Fibroblast of skin of left quadriceps (primary cell): ENCODE measurements at places on chromosomes 2 and 18.

DNA sequence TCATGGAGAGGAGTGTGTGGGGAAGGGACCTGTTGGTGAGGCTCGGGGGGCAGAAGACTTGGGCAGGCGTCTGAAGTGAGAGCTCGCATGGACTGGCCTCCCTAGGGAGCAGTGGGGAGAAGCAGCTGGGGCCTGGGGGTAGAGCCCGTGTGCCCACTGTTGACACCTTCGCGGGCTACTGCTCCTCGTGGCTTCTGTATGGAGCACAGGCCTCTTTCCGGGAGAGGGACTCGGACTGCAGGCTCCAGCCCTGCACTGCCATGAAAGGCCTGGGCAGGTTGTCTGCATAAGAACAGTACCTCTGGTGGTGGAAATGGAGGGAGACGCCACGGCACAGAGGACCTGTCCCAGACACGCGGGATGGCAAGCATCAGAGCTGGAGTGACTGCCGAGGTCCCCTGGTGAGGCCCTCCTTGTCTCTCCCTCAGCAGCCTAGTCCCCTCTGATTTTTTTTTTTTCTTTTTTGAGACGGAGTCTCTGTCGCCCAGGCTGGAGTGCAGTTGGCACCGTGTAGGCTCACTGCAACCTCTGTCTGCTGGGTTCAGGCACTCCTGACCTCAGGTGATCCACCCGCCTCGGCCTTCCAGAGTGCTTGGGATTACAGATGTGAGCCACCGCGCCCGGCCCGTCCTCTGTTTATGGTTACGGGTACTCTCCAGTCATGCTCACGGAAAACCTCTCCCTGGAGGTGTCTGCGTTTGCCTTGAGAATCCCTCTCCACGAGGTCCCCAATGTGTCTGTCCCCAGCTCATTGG lies 44.7 kb upstream of the PTMA start:
- no peak for DNase-seq

- no peak for DNase-seq
Observed at GRCh38 chr18:67232991-67233390, 283.5 kb downstream of the DSEL start.

DNA sequence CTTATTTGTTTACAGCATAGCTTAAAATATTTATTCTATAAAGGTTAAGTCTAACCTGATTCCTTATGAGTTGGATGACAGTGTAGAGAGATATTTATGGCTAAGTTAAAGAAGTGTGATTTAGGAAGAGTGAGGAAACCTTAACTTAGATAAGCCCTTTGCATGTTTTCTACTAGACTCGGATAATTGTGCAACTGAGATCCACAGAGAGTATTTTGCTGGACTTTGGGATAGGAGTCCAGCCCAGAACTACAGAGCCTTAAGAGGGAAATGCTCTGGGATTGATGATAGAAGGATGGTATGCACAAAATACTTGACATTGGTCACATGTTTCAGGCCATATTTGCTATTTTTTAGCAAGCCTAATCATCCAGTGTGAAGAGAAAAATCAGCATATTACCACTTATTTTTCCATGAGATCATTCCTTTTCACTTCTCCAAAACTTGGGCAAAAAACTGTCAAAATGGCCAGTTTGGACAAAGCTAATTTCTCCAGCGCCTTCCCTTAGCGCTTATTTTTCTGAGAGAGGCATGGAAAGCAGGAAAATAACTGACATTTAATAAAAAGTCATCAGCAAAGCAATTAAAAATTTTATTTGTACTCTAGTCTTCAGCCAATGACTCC lies 3.1 kb downstream of the CD28 start:
- no peak for DNase-seq

GRCh38 chr2:177883177-177883576 lies 189.4 kb downstream of the PDE11A start:
- no peak for DNase-seq

DNA sequence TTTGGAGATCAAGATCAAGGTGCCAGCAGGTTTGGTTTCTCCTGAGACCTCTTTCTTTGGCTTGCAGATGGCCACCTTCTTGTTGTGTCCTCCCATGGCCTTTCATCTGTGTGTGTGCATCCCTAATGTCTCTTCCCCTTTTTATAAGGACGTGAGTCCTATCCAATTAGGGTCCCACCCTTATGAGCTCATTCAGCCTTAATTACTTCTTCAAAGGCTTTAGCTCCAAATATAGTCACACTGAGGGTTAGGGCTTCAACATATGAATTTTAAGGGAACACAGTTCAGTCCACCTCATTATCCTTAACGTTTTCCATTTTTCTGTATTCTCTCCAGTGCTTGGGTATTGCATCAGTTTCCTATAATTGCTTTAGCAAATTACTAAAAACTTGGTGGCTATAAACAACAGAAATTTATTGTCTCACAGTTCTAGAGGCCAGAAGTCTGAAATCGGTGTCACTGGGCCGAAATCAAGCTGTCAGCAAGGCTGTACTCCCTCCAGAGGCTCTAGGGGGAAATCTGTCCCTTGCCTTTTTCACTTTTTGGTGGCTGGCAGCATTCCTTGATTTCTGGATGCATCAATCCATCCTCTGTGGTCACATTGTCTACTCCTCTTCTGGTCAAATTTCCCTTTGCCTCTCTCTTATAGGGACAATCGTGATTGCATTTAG lies 34.1 kb downstream of the CDC42EP3 start:
- DNase-seq = no peak

DNA sequence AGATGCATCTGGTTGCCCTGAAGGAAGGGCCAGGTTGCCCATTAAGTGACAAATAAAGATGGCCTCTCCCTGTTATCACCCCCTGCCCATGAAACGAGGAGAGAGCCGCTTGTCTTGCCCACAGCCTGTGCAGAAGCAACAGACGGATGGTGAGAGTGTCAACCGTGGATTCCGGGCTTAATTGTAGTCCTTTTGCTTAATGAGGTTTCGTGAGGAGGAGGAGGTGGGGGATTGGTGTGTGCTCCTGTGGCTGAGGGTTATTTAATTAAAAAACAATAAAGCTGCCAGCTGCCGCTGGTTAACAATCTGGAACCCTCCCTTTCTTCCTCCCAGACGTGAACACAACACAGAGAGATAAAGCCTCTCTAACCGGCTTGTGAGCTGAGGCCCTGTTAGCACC lies 188.0 kb upstream of the PARD3B start:
- no peak for DNase-seq

DNA sequence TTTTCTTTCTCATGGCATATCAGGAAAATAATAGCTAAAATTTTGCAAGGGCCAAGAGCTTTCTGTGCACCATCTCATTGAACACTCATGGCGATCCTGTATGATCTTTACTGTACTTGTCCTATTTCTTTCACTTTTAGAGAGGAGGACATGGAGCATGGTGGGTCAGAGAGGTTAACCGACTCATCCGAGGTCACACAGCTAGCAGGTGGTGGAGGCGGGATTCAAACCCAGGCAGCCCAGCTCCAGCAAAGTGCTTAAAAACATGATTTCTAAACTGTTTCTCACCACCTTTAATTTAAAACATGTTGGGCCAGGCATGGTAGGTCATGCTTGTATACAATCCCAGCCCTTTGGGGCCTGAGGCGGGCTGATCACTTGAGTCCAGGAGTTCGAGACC lies 6.4 kb downstream of the NGEF start:
- no peak for DNase-seq

GRCh38 chr2:217706095-217706494 lies 296.7 kb downstream of the TNS1 start:
- no peak for DNase-seq

DNA sequence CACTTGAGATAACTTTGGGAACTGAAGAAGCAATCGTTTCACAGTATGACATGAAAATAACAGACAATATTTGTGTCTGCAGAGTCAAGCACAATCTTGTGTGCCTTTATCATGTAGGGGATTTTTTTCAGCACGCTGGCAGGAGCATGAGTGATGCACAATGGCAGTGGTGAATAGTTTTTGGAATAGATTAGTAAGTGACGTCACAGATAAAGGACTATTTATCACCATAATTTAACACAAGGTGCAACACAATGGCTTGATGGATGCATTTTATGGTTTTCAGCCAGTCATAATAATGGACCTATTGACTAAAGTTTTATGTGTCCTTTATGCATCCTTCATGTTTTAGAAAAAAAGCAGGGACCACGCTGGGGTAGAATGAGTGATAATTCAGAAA lies 559.8 kb upstream of the FANCL start:
- DNase-seq = no peak

GRCh38 chr2:168604252-168604651 lies 148.2 kb downstream of the CERS6 start:
- DNase-seq = no peak

GRCh38 chr2:242015108-242016065 lies 145.9 kb downstream of the RTP5 start:
- no peak for DNase-seq

GRCh38 chr2:207413376-207413907 lies 116.3 kb upstream of the CREB1 start:
- no peak for DNase-seq

- no peak for DNase-seq
Observed at GRCh38 chr2:167940346-167940725, 307.1 kb downstream of the STK39 start.

DNA sequence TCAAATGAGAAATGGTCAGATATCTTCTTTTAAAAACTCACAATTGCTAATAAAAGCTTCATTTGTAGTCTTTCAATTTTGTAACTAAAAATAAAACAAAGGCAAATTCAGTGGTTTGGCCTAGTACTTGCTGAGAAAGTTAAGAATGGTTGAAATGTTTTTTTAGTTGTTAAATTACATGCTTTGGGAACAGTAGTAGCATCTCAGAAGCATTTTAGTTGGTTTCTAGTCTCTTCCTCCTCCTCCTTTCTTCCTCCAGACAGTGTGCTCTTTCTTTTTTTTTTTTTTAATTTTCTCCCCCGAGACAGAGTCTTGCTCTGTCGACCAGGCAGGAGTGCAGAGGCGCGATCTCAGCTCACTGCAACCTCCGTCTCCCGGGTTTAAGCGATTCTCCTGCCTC lies 9.8 kb downstream of the TRAK2 start:
- no peak for DNase-seq

GRCh38 chr18:12748671-12749070 lies 45.8 kb downstream of the PSMG2 start:
- DNase-seq = no peak

DNA sequence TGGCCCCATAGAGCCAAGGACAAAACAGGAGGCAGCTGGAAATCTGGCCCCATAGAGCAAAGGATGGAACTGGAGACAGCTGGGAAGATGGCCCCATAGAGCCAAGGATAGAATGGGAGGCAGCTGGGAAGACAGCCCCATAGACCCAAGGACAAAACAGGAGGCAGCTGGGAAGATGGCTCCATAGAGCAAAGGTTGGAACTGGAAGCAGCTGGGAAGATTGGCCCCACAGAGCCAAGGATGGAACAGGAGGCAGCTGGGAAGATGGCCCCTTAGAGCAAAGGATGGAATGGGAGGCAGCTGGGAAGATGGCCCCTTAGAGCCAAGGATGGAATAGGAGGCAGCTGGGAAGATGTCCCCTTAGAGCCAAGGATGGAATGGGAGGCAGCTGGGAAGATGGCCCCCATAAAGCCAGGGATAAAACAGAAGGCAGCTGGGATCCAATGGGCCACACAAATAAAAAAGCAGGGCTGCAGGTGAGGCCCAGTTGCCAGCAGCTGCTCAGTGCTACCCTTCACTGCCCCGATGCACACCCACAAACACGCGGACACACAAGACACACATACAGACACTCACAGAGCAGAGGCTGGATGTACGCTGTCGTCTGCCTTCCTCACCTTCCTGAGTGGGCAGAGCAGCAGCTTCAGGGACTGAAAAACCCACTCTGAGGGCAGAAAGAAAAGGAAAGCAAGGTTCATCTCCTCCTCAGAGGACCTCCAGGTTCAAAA lies 505.4 kb upstream of the MYT1L start:
- no peak for DNase-seq

DNA sequence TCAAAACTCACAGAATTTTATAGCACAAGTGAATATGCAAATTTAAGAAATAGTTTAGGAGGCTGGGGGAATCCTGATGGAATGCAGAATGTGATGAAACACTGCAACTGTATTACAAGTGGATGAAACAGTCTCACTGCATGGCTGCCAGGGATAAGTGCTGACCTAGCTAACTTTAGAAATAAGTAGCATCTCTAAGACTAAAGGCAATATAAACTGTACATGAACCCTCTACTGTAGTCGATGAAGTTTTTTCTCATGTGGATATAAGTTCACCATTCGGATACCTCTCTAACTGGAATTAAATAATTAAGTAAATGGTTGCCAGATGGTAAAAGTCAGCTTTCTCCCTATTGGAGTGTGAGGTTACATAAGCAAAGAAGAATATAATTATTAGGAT lies 777.8 kb upstream of the RAB6C start:
- peak; percentile 8 for DNase-seq

GRCh38 chr18:45713239-45713638 lies 10.7 kb upstream of the SLC14A1 start:
- DNase-seq = no peak

DNA sequence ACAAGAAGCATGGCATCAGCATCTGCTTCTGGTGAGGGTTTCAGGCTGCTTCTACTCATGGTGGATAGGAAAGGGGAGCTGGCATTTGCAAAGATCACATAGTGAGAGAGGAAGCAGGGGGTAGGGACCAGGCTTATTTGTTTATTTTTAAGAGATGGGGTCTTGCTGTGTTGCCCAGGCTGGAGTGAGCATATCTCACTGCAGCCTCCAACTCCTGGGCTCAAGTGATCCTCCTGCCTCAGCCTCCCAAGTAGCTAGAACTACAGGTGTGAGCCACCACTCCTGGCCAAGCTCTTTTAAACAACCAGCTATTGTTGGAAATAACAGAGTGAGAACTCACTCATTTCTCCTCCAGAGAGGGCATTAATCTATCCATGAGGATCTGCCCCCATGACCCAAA lies 269.4 kb upstream of the FBXO11 start:
- no peak for DNase-seq

GRCh38 chr2:223019987-223020717 lies 31.8 kb upstream of the KCNE4 start:
- no peak for DNase-seq

DNA sequence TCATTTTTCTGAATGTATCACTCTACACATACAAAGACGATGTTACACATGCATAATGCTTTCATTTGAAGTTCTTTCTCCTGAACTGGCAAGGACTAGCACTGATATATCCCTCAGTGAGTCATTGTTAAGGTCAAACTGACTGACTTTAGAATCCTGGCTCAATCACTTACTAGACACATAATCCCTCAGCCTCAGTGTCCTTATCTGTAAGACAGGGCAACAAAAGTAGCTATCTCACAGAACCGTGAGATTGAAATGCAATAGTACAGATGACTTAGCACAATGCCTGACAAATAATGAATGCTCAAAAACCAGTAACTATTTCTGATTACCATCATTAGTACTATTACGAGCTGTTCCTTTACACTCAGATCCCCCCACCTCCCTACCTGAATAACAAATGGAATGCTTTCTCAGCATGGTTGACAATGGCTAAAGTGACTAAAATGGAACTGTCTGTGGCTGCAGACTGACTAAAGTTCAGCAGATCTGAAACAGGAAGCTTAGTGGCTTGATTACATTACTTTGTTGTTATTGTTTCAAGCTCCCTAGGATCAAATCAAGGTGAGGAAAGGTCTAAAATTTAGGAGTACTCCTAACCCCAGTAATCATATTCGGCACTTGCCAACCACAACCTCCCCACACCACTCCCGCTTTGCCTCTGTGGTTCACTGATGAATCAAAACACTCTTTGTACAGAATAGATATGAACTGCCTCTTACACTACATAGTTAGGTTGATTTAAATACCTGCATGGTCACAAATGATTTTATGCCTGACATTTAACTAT lies 35.8 kb upstream of the CACNB4 start:
- DNase-seq = no peak
